Hematopoietic multipotent progenitor cell treated with erythropoietin and hydrocortisone succinate and interleukin-3 and kit ligand, for 6 days (in vitro differentiated cells): ENCODE measurements at places on chromosomes 4 and X.

- DNase-seq, result no peak
Observed at GRCh38 chr4:1381181-1381621, 25.0 kb downstream of the NKX1-1 start.

DNA sequence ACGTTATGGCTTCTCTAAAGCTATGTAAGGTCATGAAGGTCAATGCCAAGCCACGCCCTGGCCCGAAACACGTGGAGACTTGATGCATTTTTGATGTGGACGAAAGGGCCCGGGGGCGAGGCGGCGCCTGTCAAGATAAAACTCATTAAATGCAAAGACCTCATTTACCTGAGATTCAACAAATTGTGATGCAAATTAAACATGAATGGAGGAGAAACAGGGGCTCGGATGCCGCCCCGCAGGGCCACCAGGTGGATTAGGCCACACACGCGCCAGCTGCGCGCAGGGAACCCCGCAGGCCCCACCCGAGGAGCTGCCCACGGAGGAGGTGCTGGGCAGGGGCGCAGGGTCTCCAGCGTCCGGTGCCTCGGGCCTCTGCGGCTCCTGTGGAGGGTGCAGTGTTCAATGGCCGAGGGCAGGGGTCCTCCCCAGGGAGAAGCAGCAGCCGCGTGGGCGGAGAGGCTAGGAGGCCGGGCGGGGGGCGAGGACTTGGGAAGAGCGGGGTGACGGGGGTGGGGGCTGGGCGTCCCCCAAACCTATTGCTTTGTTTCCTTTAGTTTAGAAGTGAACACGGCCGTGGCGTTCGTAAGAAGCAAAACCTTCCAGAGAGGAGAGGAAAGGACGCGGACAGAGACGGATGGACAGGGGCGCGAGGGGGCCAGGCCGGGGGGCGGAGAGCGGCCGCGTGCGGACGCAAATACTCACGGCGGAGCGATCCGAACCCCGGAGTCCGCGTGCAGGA lies 40.4 kb downstream of the CPLX1 start:
- peak; percentile 48 for DNase-seq

GRCh38 chr4:62226082-62226481 lies 1026.0 kb downstream of the ADGRL3 start:
- no peak for DNase-seq

- no peak for DNase-seq
Observed at GRCh38 chr4:107870916-107871786, 46.4 kb downstream of the SGMS2 start.

GRCh38 chr4:108488865-108489264 lies 131.5 kb upstream of the RPL34 start:
- no peak for DNase-seq

DNA sequence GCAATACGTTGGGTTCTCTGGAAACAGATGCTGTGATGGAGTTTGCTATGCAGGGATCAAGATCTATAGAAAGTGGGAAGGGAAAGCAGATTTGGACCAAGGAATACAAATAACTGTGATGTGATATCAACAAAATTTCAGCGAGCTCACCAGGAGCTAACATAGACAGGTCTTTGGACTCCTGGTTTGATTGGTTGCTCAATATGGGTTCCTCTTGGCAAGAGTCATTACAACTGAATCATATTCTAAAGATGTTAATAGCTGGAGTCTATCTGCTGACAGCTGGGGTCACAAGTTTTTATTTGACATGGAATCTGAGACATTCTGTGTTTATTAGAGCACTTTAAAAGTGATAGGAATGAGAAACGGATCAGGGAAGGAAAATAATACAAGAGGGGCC lies 637.6 kb upstream of the GNPDA2 start:
- no peak for DNase-seq

DNA sequence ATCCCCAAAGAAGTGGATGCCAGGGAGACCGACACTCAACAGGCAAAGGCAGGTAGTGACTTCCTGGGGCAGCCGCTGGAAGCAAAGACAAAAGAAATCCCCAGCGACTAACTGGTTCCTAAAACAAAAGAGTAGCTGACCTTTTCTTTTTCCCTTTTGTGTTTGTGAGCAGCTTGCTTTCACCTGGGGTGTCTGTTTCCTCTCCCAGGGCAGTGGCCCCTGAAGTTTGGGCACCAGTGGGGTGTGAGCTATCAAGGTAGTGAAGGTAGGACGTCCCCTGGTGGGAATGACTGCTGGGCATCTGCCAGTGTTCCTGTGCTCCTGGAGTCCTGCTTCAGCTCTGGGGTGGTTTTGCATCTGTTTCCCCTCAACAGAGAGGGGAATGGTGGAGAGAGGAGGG lies 41.6 kb upstream of the STIM2 start:
- DNase-seq, result no peak

- no peak for DNase-seq
Observed at GRCh38 chrX:150270622-150271021, 92.5 kb upstream of the MAMLD1 start.

DNA sequence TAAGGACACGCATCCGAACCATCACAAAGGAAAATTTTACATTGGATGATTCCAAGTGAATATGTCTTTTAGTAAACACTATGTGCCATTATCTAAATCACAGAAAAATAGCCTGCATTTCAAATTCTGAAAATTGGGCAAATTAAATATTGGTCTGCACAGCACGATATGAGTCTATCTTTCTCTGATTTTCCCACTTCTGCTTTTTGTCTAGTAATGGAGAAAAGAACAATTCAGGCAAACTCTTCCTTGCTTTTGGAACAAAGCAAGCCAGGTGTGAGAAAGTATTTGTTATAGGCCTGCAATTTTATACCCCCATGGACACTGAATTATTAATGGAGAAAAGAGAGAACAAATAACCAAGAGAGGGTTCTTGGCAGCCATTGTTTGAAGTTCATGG lies 97.8 kb downstream of the ZNF827 start:
- no peak for DNase-seq

- no peak for DNase-seq
Observed at GRCh38 chrX:123993326-123993725, 31.8 kb downstream of the STAG2 start.

DNA sequence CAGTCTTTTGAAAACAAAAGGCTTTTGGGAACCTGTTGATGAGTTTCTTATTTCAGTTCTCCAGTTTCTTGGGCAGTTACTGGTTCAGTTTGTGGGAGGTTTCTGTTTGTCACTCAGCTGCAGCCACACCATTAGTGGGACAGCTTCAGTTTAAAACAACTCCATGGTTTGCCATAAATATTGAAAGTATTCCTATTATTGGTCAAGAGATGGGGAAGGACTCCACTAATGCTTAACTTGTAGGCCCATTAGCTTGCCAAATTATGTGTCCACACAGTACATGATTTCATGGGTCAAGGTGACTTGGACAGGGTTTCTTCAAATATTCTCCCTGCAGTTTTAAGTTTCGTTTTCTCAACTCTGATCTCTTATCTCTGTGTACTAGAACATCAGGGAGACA lies 15.5 kb upstream of the ASIC5 start:
- DNase-seq, result no peak

- no peak for DNase-seq
Observed at GRCh38 chrX:103376979-103377324, 614 bp downstream of the BEX3 start.

GRCh38 chr4:86593688-86594558 lies at the start of gene PTPN13:
PTPN13 (plus strand) TSS chr4:86594315; CDS start chr4:86635257, 40,942 bp downstream.
- peak; percentile 96 for DNase-seq

DNA sequence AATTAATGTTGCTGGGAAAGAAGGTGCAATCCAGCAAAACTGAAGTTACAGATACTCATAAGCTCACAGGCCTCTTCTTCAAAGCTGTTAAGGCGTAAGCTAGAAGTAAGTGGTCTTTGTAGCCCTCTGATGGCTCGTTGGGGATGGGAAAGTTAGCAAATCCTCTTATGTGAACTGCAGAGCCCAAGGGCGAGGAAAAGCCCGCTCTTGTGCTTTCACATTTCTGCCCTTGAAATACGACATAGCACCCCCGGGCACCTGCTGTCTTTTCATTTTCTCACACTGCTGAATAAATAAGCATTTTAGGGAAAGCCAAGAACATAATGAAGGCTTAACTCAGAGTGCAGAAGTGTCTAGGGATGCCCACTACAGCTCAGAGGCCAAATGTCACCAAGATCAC lies 73.1 kb upstream of the SORBS2 start:
- DNase-seq, result no peak

DNA sequence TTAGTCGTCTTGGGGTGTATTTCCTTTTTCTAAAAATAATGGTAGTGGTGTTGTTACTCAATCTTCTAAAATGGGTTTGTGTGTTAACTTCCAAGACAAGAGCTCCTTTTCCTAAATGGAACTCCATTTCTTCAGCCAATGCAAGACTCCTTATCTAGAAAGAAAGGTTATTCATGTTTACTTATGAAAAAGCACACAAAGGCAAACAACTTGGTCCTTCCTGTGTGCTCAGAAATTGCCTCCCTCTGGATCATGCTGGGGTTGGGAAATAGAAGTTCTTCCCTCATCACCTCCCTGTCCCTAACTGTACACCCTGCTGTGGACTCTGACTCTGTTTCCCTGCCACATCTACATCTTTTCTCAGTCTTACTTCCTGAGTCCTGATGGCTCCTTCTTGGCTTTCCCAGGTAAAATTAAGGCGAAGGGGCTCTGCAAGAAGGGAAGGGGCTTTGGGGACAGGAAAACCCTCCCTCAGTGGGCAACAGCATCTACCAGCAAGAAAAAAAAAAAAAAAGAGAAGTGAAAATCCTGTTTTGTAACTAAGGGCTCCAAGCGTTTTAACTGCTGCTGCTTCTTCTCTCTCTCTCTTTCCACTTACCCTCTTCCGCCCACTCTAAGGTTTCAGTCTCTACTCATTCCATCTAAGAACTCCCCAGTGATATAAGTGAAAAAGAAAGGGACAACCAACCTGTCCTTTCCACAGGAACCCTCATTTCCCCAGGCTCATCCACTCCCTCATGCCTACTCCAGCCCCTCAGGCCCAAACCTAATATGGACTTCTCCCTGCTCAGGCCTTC lies 19.8 kb upstream of the TASL start:
- DNase-seq, result no peak

- DNase-seq, result no peak
Observed at GRCh38 chr4:30720021-30720660, at the start of gene PCDH7. PCDH7 (plus strand) TSS chr4:30720369; CDS start chr4:30721423, 1,054 bp downstream.

DNA sequence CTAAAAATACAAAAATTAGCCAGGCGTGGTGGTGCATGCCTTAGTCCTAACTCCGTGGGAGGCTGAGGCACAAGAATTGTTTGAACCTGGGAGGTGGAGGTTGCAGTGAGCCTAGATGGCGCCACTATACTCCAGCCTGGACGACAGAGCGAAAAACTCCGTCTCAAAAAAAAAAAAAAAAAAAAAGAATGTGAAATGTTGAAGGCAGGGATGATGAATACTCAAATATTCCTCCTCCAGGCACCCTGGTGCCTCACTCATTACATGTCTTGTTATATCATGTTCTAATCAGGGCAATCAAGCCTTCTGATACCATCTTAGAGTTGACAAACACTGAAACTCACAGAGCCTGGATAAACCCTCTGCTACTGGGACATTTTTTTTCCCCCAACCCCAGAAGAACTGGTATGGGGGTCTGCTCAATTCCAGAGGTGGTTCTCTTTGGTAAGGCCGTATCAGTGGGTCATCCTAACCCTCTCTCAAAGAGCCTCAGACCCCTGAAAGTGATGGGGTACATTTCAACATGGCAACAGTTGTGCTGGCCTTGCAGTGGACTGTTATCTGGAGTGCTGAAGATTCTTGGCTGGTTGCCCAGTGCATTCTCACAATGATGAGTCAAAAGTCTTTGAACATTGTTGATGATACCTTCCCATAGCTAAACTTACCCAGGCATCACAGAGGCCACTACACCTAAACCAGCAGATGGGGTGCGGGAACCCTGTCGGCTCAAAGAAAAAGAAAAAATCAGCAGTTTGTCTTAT lies 2.4 kb upstream of the SH3KBP1 start:
- peak; percentile 85 for DNase-seq

DNA sequence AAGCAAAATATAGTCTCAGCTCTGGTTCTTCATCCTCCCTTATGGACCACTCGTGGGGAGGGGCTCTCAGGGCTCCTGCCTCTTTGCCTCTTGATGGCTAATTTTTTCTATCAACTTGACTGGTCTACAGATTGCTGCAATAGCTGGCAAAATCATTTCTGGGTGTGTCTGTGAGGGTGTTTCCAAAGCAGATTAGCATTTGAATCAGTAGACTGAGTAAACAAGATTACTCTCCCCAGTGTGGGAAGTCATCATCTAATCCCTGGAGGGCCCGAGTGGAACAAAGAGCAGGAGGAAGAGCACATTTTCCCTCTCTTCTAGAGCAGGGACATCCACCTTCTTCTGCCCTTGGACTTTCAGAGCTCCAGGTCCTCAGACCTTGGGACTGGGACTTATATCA lies 153.5 kb downstream of the STK32B start:
- no peak for DNase-seq

DNA sequence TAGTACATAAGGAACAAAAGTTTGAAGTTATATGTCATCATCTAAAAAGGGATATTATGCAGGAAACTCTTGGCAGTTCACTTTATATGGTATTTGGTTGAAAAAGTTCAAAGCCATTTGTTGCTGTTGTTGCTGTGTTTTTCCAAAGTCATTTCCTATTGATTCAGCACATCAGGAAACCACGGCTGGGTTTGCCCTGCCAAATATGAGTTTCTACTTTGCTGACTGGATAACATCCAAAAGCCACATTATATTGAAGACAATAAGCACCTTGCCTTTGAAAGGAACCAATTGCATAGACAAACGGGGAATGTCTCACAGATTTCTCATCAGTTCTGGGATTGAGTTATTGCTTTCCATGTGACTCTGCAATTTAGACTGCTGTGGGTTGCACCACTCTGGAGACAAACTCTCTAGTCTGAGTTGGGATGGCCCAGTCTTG lies 206.1 kb downstream of the SLC39A8 start:
- DNase-seq, result peak; percentile 2

DNA sequence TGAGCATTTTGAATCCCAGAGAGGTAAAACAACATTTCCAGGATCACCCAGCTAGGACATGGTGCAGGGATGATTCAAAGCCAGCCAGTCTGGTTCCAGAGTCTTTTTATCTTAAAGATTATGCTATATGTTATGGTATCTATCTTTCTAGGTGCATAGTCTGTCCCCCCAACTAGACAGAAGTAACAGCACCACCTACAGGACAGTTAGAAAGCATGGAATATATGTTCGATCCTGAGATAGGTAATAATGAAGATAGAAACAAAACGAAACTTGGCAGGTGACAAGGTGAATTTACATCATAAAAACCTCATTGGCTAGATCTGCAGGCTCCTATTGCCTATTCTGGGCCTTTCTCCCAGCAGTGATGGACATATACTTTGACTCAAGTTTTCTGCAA lies 723.2 kb downstream of the SMARCA1 start:
- peak; percentile 3 for DNase-seq

GRCh38 chr4:181761156-181761555 lies 482.0 kb upstream of the TENM3 start:
- DNase-seq, result no peak
